ENCODE measurements at places on chromosomes 4 and X. TPM values are rescaled to one million over a fixed set of nuclear protein-coding genes. Genes with fewer than 3 reads are reported as not detected.

NXF2B gene
- 1.5 TPM for total RNA-seq

GRCh38 chrX:111490688-111491087 is 20.8 kb upstream of the SERTM2 start:
- DNase-seq: no peak

FRMD7 gene
- not detected for total RNA-seq

ODAPH gene
- not detected for total RNA-seq

- no peak for DNase-seq
Measured at GRCh38 chrX:39442332-39442731, 641.1 kb downstream of the MID1IP1 start.

DNA sequence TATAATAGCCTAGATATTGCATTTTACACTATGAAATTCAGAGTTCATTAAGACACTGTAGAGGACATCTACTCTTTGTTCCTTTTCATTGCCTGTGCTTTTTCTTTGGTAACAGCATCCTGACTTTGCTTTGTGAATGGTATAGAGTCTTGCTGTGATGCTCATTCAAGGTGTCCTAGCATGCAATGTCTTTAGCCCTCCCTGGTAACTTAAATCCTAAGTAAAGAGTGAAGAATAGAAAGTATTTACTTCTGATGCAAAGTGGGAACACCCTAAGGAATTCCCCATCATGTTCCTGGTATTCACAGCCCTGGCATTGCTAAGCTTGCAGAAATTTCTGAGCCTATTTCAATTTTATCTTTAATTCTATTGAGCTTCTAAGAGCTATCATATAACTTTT is 400.1 kb downstream of the FAT4 start:
- DNase-seq: no peak

DNA sequence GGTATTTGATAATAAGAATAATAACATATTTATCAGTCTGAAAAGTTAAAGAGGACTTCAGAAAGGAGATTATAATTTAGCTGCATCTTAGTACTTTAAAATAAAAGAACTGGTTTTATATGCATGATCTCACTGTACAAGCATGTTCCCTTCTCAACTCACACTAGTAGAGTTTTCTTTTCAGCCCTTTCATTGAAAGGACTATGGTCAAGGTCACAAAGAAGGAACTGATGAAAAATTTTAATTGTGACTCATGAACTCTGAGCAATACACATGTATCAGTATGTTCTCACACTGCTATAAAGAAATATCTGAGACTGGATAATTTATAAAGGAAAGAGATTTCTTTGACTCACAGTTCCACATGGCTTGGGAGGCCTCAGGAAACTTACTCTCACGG is 73.7 kb upstream of the NDST4 start:
- no peak for DNase-seq

ARX gene
- not detected for total RNA-seq

- no peak for DNase-seq
Measured at GRCh38 chr4:175229154-175229553, 311.0 kb downstream of the ADAM29 start.

- no peak for DNase-seq
Measured at GRCh38 chrX:152832520-152832919, 1.7 kb downstream of the NSDHL start.

ANOS1 gene
- 9.6 TPM for total RNA-seq

NEIL3 gene
- 1.7 TPM for total RNA-seq

Data from endothelial cell (in vitro differentiated cells).